ENCODE measurements at places on chromosomes 7 and 10.

- no peak for DNase-seq
These were observed 18.0 kb upstream of the SLF2 start for GRCh38 chr10:100894589-100895294.

DNA sequence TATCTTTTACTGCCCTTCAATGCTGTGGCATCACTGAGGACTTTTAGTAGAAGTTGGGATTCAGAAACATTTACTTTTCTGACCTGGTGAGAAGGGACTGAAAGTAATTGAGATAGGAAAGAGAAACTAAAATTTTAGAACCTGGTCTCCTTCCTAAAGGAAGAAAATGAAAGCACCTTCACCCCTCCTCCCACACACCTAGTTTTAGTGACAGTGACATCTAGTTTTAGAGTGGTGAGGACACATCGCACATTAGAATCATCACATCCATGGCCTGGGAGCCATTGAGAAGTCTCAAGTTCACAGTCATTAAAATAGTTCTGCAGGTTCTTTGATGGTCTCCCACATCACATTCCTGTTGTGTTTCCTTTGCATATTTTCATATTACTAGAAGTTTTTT is 16.1 kb downstream of the TAS2R41 start:
- no peak for DNase-seq

DNA sequence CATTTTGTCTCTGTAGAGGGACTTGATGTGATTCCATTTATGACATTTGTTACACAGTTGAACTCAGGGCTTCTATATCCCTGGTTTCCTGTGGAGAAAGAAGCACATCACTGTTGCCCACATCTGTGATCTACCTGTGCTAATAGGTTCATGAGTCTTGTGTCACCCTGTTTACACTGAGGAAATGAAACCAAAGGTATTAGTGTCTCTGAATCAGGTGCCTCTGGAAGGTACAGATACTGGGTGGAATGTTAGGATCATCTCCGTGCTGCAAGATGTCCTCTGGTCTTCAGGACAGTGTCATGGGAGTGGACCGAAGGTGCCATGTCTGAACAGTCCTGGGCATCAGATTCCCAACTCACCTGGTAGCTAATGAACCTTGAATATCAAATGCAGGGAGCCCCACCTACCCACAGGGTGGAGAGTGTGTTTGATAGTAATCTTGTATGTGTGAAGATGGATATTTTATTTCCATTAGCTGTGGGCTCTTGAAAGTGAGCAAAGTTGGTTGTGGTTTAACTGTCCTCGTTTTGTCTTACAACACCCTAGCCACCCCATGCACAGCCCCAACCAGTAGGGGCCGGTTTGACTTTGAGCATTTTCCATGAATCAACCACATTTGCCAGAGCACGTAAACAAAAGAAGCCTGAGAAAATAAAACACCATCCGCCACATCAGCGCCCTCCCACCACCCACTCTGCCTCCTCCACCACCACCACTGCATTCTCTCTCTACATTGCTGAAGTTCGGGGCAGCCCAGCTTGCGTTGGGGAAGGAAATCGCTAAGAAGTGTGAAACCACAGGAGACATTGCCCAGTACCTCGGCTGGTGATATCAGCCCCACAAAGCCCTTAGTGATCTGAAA is 40.7 kb downstream of the TARP start:
- no peak for DNase-seq

DNA sequence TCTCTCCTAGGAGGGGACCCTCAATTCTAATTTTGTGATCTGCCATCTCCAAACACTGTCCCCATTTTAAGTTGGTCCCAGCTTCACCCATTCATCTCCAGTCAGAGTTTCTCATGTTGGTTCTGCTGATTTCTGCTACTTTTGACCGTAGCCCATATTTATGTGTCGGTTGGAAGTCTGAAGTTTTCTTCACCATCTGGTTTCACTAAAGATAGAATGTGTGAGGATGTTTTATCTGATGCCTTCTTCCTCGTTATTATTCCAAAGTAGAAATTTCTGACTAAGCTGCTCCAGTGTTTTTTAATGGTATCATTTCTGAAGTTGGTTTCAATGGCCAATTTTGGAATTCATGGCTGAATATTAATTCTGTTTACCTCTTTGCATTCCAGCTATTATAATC is 21.3 kb upstream of the IFIT2 start:
- DNase-seq = no peak

DNA sequence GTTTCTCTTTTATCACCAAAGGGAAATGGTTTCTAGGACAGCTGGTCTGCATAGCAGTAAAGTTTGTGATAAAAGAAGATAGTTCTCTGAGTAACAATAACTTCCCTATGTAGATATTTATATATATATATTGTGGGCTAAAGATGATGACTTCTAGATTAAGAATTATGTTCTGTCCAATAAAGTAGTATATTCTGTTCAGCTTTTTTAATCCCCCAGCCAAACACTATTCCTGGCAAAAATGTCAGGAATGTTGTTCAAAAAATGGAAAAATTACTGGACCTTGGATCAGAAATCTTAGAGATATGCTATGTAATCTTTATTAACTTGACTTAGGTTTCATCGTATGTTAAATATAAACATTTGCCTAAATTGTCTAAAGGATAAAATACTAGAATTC is 136.3 kb upstream of the GNAI1 start:
- no peak for DNase-seq

GRCh38 chr7:711922-712380 is 14.5 kb upstream of the DNAAF5 start:
- no peak for DNase-seq

DNA sequence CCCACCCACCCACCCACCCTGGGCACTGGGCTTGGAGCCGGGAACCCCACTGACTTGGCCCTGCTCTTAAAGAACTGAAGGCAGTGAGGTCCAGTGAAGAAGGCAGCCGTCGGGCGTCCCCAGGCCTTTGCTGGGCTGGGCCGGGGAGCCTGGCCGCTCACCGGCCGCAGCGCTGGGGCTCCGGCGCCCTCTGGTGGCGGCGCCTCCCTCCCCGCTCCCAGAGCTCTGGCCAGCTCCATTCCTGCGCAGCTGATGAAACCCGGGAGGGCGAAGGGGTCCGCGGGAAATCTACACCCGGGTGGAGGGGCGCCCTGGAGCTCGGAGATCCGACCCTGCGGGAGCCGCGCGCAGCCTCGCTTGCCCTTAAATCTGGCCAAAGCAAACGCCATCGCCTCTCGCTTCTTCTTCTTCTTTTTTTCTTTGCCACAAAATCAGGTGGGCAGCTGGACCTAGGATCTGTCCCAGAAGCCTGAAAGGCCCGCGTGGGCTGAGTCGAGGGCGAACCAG is 1.7 kb upstream of the CXCL12 start:
- DNase-seq = no peak

DNA sequence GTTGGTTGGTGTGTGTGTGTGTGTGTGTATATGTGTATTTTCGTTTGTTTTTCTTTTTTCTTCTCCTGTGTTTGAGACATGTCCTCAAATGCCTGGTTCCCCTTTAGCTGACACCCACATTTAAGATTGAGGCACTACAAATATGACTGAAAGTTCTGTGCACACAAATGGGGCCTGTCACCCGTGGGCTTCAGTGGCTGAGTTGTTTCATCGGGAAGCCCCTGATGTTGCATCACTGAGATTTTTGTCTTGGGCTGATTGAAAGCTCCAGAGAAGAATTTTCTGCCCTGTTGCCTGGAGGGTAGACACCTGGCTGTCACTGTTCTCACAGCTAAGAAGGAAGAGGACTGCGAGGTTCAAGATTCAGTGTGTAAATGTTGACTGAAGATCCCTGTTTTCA is 283.8 kb upstream of the C7orf33 start:
- DNase-seq = no peak
